SK-N-DZ (cell line): ENCODE measurements at places on chromosomes 13 and 19.

GRCh38 chr13:79775830-79776229 lies 294.9 kb downstream of the NDFIP2 start:
- DNase-seq = peak; percentile 44

- no peak for DNase-seq
Observed at GRCh38 chr19:51139299-51140014, 2.6 kb upstream of the SIGLEC7 start.

GRCh38 chr19:41701401-41702075 lies 6.9 kb upstream of the CEACAM5 start:
- no peak for DNase-seq

GRCh38 chr13:33213797-33214196 lies 71.8 kb downstream of the STARD13 start:
- DNase-seq = no peak

DNA sequence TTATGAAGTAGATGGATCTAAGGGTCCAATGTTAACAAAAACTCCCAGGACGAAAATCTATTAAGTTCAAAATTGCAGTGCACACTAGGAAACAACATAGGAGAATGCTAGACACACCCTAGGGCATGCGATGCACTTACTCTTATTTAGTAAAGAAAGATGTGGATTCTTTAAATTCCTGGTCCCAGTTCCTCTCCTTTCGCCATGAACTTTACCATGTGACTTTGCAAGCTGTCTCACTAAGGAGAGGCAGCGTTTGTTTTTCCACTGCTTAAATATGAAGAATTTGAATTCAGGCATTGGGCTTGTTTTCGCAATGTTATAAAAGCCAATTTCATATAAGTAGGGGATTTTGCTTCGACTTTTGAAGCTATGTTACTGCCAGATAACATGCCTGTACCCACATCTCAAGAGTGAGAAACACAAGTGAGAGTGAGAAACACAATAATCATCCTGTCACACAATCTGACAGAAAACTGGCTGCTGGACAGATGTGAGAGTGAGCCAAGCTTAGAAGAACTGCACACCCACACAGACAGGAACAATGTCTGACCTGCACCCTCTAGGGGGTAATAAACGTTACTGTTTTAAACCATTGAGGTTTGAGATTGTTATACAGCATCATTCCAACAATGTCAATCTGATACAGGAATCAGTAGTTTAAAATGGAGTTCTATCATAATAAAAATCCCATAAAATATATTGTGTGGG lies 1308.4 kb downstream of the SLITRK5 start:
- no peak for DNase-seq

GRCh38 chr13:74093691-74094090 lies 40.5 kb downstream of the KLF12 start:
- DNase-seq = no peak

DNA sequence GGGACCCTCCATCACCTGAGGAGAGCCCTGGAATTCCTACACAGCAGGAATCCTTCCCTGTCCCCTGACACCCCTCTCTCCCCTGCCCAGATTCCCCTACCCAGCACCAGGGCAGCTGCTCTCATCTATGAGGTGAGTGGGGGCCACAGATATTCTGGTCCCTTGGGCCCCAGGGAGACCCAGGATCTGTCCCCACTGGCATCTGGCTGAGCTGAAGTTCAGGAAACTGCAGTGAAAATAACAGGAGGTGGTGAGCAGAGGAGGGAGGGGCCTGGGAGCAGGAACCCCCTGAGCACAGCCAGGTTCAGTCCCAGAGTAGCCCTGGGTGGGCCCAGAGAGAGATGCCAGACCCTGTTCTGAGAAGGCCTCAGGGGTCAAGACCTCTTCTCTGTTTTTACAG lies 10.1 kb downstream of the CEACAM21 start:
- no peak for DNase-seq

DNA sequence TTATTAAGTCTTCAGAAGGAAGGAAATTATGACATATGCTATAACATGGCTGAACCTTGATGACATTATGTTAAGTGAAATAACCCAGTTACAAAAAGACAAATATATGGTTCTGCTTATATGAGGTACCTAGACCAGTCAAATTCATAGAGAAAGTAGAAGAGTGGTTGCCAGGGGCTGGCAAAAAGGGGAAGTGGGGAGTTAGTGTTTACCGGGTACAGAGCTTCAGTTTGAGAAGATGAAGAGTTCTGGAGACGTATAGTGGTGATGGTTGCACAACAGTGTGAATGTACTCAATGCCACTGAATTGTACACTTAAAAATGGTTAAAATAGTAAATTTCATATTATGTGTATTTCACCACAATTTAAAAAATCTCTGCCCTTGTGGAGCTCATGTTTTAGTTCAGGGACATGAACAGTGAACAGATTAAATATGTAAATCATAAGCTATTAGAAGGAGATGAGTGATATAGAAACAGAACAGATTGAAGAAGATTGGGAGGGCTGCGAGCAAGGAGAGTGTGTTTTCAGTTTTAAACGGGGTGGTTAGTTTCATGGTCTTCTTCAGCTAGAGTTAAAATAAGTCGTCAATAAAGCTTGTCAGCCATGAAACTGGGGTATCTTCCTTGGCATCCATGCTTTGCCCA lies 355.2 kb downstream of the KCNRG start:
- DNase-seq = no peak

GRCh38 chr13:80048802-80049201 lies 292.1 kb downstream of the SPRY2 start:
- DNase-seq = peak; percentile 51

GRCh38 chr13:106083620-106084350 lies 451.7 kb downstream of the EFNB2 start:
- DNase-seq = no peak

- no peak for DNase-seq
Observed at GRCh38 chr13:112648101-112648500, 41.7 kb upstream of the ATP11A start.

GRCh38 chr19:33519416-33519815 lies 2.2 kb downstream of the PEPD start:
- DNase-seq = no peak

- peak; percentile 56 for DNase-seq
Observed at GRCh38 chr19:23283925-23284324, 33.7 kb upstream of the ZNF724 start.

- no peak for DNase-seq
Observed at GRCh38 chr13:60758637-60759036, 361.6 kb downstream of the TDRD3 start.

DNA sequence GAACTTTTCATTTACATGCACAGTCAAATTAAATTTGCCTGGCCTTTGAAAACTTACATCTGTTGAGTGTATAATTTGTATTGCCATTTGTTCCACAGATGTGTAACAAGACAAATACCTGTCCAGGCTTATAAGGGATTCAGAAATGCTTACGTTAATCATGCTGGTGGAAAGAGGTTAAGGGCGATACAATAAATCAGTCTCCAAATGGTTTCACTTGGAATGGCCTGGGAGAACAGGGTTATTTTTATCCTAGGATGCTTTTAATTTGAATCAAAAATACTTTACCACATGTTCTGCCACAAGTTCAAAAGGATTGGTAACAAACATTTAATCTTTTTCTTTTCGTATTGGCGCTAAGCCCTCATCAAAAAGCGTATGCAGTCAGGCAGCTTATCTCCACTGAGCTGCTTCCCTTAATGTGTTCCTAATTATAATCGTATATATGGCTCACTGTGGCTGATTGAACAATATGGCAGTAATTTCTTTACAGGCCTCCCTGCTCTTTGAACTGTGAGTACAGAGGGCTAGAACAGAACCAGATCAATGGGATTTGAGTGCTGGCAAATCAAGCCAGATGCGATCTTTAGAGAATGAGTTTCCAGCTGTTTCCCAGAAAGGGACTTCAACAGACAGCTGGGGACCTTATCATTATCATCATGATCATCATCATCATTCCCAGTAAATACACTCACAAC lies 425.7 kb downstream of the SPRY2 start:
- peak; percentile 70 for DNase-seq

- no peak for DNase-seq
Observed at GRCh38 chr13:94933230-94933751, 220.9 kb upstream of the SOX21 start.

GRCh38 chr13:112683581-112683980 lies 6.3 kb upstream of the ATP11A start:
- no peak for DNase-seq

DNA sequence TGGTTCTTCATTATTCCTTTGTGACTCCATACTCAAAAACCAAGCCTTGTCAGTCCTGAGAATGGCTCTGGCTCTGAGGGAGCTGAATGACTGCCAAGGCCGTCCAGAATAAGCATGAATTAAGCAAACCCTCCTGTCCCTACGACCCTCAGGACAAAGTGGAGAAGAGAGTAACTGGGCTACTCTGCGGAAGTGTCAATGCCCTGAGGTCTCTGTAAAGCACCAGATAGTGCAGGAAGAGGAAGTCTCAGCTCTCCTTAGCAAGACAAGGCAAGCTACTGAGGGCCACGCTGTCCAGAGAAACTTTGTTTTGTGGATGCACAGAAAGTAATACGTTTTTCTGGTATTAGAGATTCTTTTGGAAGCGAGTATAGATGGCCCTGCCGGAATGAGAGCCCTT lies 94.1 kb downstream of the RNASEH2B start:
- DNase-seq = no peak

DNA sequence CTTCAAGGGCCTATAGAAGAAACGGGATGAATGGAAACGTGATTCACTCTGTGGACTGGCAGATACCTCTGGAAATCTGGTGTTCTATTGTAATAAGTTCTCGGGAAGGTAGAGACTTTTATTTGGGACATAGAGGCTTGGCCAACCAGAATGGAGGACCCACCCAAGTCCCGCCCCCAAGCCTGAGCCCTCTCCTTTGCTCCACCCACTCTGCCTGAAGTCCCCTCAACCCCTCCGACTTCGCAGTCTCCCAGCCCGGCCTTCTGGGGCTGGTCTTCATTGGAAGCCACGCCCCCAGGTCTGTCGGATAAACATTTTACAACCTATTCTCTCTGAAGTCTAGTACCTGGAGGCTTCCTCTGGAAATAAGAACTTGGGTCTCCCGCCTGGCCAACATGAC lies 16.9 kb downstream of the FBXL12 start:
- no peak for DNase-seq

DNA sequence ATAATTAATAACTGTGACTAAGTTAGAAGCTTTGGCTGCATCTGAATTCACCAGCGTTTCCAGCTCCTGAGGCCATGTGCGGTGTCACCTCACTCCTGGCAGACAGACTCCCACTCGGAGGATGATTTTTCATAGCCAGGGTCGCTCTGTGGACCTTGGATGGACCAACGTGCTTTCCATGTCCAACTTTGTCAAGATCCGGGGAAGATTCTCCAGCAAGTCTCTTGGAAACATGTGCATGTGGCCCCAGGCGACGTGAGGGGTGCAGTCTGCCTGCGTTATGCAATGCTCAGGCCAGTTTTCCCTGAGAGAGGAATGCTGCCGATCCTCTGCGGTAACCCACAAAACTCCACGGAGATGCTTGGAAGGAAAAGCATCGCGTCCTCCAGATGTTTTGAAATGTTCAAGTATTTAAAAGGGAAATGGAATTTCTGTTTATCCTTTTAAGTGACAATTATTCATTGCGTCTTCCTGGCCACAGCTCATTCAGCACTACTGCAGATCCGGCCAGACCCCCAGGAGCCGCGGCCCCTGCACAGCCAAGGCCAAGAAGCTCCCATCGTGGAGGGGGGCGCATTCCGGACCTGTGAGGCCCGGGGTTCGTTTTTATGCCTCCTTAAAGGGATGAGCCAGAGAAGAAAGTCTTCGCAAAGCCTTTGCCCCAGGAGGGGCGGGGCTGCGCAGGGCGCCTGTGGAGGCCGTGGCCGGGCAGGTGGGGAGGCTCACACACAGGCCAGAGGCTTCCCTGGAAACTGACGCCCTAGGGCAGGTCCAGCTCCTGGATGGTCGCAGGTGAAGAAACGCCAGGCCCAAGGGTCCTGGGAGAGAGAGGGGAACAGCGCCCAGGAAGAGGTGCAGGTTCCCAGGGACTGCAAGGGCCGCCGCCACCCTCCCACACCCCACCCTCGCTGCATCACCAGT lies 46.0 kb downstream of the C13orf46 start:
- DNase-seq = no peak
